Brain microvascular endothelial cell (primary cell): ENCODE measurements at places on chromosomes 6 and 20.
A peak's percentile ranks its signal among the peaks of the same experiment; 100 is the strongest.

GRCh38 chr20:50680105-50680960, 11.0 kb downstream of the RIPOR3 start:
- DNase-seq = no peak

DNA sequence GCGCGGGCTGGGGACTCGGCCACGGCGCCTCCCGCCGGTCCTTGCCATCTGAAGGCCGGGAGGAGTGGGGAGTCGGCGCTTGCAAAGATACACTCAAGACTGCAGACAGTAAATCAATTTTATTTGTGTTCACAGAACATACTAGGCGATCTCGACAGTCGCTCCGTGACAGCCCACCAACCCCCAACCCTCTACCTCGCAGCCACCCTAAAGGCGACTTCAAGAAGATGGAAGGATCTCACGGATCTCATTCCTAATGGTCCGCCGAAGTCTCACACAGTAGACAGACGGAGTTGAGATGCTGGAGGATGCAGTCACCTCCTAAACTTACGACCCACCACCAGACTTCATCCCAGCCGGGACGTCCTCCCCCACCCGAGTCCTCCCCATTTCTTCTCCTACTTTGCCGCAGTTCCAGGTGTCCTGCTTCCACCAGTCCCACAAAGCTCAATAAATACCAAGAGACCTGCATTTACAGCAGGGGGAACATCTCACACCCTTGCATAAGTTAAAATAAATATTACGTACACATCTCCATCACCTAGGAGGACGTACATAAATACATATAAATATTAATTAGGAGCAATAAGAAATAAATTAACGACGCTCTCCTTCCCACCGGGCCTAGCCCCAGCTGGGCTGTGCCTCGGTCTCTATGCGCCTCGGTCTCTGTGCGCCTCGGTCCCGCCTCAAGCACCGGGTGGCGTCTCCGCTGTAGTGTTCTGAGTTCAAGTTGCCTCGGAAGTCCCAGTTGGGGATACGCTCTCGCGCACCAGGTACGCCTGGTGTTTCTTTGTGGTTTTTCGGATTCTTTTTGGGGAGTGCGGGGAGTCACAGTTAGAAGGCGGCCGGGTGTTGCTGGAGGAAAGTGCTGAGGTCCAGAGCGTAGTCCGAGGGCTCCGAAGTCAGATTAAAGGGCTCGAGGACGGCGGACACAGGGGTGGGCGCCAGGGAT, 889 bp upstream of the FLOT1 start:
- no peak for DNase-seq

- DNase-seq = no peak
Measured at GRCh38 chr20:22411627-22412450, 172.5 kb downstream of the FOXA2 start.

DNA sequence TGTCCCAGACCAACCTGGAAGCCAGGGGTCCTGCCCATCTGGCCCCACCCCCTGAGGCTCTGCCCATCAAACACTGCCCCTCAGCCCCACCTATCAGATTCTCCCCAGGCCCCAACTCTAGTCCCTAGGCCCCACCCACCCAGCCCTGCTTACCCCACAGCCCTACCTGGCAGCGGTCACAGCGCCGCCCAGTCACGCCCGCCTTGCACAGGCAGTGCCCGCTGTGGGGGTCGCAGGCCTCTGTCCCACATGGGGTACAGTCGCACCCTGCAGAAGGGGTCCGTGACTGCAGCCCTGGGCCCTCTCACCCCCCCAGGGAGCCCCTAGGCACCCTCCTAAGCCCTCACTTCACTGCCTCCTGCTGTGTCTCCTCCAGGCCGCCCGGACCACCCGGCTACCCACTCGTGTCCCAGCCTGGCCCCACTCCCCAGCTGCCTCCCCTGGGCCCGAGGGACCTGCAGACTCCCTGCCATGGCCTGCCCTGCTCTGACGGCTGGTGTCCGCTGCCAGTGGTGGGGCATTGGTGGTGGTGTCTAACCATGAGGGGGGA, 19.8 kb downstream of the ADRM1 start:
- DNase-seq = no peak

DNA sequence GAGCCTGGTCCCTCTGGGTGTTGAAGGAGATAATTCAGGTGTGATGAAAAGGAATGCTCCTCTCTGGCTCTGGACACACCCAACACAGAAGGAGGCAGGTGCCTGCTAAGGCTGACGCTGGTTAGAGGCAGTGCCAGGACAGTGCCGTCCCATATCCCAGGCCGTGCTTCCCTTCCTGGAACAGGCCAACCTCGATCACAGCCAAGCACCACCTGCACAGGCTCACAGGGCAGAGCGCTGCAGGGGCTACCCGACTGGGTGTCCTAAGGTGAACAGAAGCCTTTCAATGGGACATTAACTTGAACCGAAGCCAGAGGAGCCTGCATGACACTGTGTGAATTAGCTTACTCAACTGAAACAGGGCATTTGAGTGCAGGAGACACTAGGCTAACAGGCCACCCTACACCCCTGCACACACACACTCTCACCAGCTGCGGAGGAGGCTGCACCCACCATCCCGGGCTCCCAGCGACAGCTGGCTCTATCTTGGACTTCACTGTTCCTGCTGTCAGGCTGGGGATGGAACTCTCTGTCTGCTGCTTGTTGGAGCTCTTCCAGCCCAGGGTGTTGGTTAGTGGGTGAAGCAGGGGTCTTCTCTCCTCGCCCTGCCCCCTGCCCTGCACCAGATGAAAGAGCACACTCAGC, 347.2 kb downstream of the TAF4 start:
- no peak for DNase-seq

DNA sequence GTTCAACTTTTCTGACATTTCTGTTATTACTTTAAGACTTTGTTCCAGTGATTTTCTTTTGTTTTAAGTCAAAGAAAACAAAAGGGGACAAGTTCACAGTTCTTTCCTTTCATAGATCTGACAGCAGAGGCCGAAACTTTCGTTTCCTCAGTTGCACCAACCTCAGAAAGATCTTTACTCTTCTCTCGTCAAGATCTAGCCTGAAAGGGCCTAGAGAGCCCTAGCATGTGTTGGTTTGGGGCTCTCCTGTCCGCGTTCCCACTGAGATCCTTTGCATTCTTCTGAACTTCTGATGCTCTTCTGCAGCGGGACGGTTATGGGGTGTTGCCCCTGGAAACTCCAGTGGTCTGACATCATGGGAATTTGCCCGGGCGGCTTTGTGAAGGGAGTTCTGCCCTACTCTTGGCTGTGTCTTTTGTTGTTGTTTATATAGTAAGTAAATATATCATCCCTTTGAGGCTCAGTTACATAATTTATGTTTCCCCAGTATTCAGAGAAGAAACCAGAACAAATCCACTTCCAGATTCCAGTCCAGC, 129.1 kb downstream of the SASH1 start:
- peak; percentile 86 for DNase-seq

DNA sequence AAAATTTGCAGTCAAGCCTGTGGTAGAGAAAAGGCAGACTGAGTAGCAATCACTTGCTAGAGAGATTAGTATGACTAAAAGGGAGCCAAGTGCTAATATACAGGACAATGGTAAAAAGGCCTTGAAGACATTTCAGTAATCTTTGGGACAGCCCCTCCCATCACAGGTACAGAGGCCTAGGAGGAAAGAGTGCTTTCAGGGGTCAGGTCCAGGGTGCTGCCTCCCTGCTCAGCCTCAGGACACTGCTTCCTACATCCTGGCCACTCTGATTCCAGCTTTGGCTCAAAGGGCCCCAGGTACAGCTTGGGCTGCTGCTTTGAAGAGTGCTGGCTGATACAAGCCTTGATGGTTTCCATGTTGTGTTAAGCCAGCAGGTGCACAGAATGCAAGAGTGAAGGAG, 543.5 kb downstream of the MMUT start:
- DNase-seq = no peak

DNA sequence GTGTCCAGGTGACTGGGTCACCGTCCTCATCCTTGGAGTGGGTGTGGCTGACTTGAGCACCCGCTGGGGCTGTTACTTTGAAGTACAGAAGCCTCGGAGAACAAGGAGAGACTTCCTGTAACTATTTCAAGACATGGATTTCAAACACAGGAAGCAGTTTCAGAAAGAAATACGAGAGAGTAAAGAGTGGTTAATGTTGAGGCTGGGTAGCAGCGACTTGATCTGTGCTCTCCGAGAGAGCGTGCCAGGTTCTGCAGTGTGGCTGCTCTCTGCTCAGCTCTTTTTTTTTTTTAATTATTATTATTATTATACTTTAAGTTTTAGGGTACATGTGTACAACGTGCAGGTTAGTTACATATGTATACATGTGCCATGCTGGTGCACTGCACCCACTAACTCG, 17.5 kb upstream of the EFCAB8 start:
- DNase-seq = no peak
